ENCODE measurements at places on chromosomes 11 and 22.

DNA sequence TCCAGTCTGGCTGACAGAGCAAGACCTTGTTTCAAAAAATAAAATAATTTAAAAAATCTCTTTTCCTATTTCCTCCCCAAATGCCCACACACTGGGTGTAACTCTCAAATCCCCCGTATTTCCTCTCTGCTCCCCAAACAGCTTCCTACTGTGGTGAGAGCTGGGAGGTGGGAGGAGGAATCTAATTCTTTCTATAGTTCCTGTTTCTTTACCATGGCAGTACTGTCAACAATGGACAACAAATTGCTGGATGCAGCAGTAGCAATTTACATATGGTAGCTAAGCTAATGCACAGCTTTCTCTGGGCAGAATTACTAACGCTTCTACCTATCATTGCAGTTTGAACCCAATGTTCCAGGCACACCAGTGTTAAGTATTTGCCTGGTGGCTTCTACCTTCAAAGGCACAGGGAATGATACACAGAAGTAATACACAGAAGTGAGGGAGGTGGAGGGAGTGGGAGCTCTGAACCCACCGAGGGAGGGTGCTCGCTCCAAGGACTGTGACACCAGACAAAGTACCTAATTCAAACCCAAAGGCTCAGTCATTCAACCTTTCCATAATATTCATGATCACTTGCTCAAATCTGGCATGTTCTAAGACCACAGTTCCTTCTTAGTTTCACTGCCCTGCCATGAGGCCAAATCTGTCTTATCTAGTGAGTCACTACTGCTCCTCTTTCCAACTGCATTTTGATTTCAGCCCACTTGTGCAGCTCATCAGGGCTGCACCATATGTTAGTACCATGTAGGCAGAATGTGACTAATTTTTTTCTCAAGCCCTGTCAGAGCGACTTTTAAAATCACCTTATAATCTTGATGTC, 37.9 kb downstream of the CELF1 start:
- DNase-seq: peak; percentile 65

- no peak for DNase-seq
Observed at GRCh38 chr11:115202900-115203552, 301.2 kb downstream of the CADM1 start.

DNA sequence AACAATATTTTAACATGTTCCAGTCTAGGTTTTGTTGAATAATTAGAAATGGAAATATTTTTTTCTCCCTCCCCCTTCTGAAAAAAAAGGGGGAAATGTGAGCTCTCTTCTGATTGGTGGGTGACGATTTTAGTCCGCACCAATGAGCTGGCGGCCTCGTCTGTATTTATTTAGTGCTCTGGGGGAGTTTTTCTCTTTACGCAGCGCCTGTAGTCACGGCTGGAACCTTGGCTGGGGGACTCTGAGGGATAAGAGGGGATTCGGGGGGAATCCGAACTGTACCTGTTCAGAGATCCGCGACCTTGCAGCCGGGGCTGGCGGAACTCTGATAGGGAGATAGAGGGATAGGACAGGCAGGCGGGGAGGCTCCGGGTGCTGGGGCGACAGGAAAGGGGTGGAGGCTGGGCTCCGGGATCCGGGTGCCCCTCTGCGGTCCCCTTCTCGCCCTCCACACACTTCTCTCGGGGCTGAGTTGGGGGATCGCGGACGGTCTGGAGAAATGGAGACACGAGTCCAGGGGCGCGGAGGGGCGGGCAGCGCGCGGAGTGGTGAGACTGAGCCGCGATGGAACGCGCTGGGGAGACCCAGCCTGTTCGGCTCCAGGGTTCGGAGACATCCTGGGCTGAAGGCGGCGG, 99.7 kb upstream of the HSD17B12 start:
- DNase-seq: no peak

DNA sequence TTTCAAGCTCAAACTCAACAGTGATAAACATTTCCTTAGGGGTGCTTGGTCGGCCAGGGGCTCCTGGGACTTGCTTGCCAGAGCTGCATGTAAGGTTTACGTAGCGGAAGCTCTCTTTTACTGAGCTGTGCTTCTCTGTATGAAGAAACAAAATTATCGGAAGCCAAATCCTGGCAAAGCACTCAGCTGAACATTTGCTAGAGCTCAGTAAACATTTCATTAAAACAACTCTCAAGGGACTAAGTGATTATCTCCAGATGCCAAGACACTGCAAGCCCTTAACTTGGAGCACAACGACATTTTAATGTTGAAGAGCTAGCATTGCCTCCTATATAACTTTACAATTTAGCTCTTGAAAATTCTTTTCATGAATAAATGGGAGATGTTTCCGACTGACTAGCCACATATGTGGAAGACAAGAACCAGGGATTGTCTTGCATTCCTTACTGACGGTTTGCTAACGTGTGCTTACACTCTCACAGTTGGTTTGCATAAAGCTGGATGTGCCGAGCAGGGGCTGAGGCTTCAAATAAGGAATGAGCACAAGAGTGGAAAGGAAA, 43.4 kb downstream of the SCUBE2 start:
- no peak for DNase-seq

DNA sequence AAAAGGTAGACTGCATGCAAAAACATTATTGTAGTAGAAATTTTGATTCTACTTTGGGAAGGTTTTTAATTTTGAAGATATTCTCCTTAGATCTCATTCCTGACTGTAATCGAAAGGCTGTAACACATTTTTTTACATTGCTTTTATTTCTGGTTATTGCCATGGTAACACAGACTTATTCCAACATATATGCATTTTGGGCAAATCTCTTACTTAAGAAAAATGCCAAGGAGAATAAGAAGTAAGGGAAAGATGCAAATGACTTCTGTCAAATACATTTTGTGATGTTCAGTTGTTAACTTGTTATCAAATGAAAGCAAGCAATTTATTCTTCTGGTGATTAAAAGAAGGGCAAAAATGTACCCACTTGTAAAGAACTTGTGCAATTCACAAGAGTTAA, 267.5 kb downstream of the AASDHPPT start:
- DNase-seq: no peak
